ENCODE measurements at places on chromosomes 1 and 21.

GRCh38 chr21:15775291-15775690, 45.5 kb downstream of the USP25 start:
- H3K27me3 ChIP-seq, result no peaks in the 10 kb centered on the region
- H3K4me3 ChIP-seq, result no peak overlapping the region
- DNase-seq, result no peak
- no peak overlapping the region for H3K27ac ChIP-seq

DNA sequence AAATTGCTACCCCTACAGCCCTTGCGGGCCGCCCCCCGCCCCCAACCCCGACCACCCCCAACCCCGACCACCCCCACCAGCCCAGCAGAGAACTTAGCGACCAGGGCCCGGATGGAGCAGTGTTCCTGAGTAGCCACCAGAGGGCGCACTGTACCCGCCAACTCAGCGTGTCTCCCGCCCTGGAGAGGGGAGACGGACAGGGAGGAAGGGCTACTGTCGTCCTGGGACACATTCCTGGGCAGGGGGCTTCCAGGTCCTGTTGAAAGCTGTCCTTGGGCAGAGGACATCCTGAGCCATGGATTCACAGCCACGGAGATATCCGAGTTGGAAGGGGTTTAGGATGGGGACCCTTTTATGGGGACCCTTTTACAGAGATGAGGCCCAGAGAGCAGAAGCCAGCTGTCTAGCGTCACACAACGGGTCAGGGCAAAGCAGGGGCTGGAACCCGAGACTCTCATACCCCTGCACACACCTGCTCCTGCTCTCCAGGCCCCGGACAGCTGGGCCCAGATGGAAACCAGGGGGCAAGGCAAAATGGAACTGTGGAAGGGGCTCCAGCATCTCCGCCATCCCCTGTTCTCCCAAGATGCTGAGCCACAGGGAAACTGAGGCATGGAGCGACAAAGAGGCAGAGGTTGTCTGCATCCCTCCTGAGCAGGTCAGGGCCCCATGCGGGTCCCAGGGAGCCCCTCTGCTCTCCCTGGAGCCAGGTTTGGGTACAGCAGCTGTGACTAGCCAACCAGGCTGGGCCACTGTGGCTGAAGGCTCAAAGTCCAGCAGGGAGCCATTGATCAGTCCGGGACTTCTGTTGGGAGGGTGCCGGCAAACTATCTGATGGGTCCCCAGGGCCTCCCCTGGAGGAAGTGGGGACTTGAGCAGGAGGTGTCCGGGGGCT, 25.0 kb upstream of the LAPTM5 start:
- H3K4me3 ChIP-seq, result no peak overlapping the region
- H3K27ac ChIP-seq, result no peak overlapping the region
- H3K4me1 ChIP-seq, result no peaks in the 10 kb centered on the region
- no peaks in the 10 kb centered on the region for H3K36me3 ChIP-seq
- DNase-seq, result peak; percentile 12
- H3K27me3 ChIP-seq, result no peaks in the 10 kb centered on the region

- peaks cover 29% of the 10 kb centered on the region for H3K4me1 ChIP-seq
- H3K4me3 ChIP-seq, result no peak overlapping the region
- no peak for DNase-seq
- no peaks in the 10 kb centered on the region for H3K27me3 ChIP-seq
- no peaks in the 10 kb centered on the region for H3K36me3 ChIP-seq
Measured at GRCh38 chr1:55716151-55716550, 501.0 kb upstream of the USP24 start.

- H3K4me3 ChIP-seq, result no peak overlapping the region
- no peak for DNase-seq
- H3K36me3 ChIP-seq, result no peaks in the 10 kb centered on the region
- H3K27me3 ChIP-seq, result no peaks in the 10 kb centered on the region
- peaks cover 17% of the 10 kb centered on the region for H3K4me1 ChIP-seq
Measured at GRCh38 chr1:12158357-12159092, 8.3 kb upstream of the TNFRSF1B start.

GRCh38 chr1:210298296-210298695, 30.4 kb upstream of the HHAT start:
- no peaks in the 10 kb centered on the region for H3K27me3 ChIP-seq
- no peak for DNase-seq
- no peak overlapping the region for H3K27ac ChIP-seq
- no peaks in the 10 kb centered on the region for H3K36me3 ChIP-seq

Data from thoracic aorta (tissue), 2 donors.